NCI-H2171 treated with DMSO at 0.1 percent for 48 hours (cell line): ENCODE measurements at places on chromosomes 4 and X.

- DNase-seq: no peak
Measured at GRCh38 chr4:90582087-90582486, 454.9 kb downstream of the CCSER1 start.

- no peak for DNase-seq
Measured at GRCh38 chr4:108693819-108694218, 43.4 kb downstream of the OSTC start.

GRCh38 chr4:165355900-165356300 lies 22.9 kb upstream of the CPE start:
- peak; percentile 45 for DNase-seq

GRCh38 chr4:111788099-111788498 lies 357.2 kb upstream of the FAM241A start:
- DNase-seq: no peak

DNA sequence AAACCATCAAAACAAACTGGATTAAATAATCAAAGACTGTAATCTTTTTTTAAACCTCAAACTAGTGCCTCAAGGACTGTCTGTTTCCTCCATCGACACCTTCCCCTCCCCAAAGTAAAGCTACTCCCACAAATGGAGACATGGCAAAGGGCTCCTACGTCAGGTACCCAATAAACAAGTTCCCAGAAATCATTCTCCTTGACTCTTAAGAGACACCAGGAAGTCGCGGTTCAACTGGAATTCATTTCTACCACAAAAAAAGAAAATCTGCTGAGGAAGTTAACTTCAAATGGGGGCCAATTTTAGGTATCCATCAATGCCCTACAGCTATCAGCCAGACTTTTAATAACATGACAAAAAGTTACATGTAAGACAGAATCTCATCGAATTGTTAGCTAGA lies 2.5 kb downstream of the RPS4X start:
- DNase-seq: no peak

GRCh38 chr4:1480720-1481119 lies 74.5 kb upstream of the NKX1-1 start:
- no peak for DNase-seq

DNA sequence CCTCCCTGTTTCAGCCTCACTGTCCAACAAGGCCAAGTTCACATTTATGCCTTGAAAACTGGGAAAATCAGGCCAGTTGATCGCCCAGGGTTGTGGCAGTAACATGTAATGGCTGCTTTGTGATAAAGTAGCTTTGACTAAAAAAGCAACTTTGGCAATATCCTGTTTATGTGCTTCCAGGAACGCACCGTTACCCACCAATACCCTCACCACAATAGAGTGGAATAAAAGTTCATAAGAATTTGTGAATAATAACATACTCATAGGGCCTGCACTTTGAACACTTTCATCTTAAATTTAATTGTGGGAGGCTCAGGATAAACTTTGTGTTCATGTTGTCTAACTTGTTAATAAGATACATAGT lies 80.7 kb upstream of the MAML3 start:
- no peak for DNase-seq

- DNase-seq: peak; percentile 56
Measured at GRCh38 chr4:40325406-40326019, 9.6 kb upstream of the CHRNA9 start.
